ENCODE measurements at places on chromosomes 7 and 10.

GRCh38 chr10:60048091-60048501, 141.7 kb upstream of the CCDC6 start:
- DNase-seq = no peak

DNA sequence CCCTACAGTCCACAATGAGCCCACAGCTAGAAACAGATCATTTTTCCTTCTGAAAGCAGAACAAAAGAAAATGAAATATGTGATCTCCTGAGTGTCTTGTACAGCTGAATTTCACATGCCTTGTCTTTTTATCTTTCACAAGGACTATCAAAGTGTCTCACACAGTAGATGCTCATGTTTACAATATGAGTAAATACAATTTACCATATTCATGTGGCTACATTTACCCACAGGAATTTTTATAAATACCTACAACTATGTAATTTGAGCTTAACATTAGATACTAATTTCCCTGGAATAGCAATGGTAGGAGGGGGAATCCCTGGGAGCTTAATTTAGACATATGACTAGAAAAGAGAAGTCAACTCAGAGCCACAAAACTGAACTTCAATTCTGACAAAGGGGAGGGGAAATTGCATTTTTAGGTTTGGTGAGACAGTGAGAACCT, 186.2 kb downstream of the MACC1 start:
- DNase-seq = no peak

DNA sequence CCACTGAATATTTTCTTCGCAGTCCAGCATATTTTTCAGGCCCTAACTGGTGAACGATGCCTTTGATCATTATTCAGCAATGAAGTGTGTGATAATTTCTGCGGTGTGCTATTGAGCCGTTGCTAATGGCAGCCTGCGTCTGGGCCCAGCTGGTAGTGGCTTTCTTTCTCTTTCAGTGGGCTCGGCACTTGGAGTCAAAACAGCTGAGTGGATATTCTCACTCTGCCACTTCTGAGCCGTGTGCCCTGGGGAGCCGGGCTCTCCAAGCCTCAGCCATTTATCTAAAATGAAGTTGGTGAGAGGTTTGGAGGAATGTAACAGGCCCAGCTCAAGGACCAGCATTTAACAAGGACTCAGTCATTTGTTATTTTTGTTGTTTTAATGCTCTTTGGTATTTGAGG, 87.5 kb upstream of the IFRD1 start:
- DNase-seq = no peak

DNA sequence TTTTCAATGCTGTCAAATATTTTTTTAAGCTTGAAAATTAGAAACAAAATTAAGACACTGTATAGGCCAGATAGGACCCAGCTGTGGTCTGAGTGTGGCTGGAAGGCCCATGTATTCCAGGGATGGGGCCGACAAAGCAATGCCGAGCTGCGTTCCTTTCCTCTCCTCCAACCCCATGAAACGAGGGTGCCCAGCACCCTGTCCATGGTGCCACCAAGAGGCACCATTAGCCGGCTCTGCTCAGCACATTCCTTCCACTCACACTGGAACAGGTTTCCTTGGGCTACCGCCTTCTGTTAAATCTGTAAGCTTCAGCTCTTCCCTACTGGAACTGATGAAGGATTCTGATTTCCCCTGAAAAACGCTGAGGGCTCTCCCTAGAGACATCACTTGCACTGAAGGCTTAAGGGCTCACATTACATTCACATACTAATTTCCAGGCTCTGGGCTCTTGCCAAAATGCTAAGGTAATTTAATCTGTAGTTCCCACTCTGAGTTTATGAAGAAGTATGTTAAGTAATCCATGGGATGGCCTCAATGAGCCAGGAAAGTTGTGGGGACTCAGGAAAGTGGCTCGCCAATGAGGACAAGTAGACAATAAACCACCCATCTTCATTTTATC, 73.7 kb upstream of the CAMK2B start:
- DNase-seq = no peak

- DNase-seq = no peak
Observed at GRCh38 chr7:5872326-5872725, 8.3 kb upstream of the OCM start.

DNA sequence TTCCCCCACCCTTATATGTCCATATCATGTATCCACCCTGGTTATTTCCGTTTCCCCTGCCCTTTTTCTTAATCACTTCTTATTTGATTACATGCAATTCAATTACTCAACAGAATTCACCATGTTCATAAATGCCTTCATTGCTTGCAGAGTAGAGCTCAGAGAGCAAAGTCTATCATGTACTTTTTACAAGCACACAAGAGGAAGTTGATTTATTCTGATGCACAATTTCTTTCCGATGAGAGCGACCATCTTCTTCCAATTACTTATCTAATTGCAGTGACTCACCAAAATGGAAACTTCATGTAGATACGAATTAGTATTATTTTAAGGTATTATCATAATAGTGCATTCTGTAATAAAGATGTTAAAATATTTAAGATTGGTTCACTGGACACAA, 430.5 kb upstream of the KLF6 start:
- no peak for DNase-seq

GRCh38 chr10:90096196-90096595, 394.8 kb downstream of the KIF20B start:
- no peak for DNase-seq

DNA sequence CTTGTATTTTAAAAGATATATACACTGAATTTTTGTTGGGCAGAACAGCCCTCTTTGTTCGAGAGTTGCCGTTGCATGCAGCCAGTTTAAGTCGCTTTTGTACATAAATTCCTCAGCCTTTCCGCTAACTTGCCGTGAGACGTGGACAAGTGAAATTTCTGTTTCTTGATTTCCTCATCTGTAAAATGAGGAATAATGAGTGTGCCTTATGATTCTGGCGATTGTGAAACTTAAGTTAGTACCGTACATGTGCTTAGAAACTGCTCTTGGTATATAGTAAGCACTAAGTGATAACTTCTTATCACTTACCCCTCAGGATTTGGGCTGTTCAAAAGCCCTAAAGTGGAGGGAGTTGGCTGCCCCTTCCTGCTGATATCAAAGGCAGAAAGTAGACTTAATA, 1.4 kb downstream of the CCNJ start:
- no peak for DNase-seq

DNA sequence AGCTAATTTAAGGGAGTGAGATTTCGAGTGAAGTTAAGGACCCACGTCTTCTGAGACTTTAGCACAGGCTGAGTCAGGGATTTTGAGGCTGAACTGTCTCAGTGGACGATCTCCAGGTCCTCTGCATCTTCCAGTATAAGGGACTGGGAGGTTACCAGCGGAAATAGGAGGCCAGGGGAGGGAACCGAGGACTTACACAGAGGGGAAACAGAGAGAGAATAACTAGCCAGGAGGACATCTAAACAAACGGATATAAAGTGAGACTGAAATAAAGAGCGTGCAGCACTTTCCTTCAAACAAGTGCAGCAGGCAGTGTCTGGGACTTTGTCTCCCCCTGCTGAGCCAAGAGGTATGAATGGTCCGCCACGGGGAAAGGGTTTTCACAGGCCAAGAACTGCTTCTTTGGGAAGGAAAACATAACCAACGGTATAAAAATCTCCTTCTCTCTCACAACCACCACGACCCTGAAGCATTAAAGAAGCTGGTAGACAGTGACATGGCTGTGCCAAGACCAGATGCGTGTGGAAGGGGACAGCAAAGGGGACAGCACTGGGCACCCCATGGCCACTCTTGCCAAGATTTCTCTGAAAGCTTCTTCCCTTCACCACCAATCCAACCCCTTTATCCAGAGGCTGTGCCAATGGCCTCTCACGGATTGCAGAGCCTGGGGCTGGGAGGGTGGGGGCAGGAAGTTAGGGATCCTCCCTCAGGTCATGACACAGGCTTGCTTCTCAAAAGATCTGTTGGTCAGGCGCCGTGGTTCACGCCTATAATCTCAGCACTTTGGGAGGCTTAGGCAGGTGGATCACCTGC, 72.0 kb downstream of the SLC37A3 start:
- DNase-seq = peak; percentile 32

- DNase-seq = no peak
Observed at GRCh38 chr7:32153006-32153405, 82.8 kb upstream of the PDE1C start.

All from amygdala (tissue), 56 donors.